ENCODE measurements at places on chromosomes 3 and 15. TPM values are rescaled to one million over a fixed set of nuclear protein-coding genes. Genes with fewer than 3 reads are reported as not detected.

The CDHR4 gene
- not detected for total RNA-seq

The SIDT1 gene
- total RNA-seq = 105 TPM

The SH2D7 gene
- 7.7 TPM for total RNA-seq

The ANKRD34C gene
- not detected for total RNA-seq

The GPR149 gene
- not detected for total RNA-seq

The INKA1 gene
- not detected for total RNA-seq

The P2RY14 gene
- total RNA-seq = 2.3 TPM

DNA sequence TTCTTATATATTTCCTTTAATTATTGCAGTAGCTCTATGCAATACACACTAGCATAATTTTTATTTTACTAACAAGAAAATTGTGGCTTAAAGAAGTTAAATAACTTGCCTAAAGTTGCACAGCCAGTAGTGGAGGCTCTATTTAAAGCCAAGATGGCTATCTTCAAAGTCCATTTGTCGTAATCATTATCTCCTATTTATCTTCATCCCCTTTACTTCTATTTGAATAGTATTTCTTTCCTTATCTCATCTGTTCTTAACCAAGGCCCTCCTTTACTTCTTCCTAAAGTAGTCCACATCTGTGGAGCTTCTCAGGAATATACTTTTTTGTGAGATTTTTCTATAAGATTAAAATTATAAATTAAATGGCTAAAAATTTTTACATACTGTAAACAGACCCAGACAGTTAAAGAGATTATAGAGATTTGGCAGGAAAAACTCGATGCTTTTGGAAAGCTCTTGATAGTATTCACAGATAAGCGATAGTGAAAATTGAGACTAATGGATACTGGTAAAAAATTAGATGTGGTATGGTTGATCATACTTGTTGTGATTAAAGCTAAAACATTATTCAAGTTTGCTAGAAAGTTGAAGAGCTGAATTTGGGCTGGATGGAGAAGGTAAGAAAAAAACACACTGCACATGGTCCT, 129.2 kb downstream of the ZNF609 start:
- no peak for DNase-seq

DNA sequence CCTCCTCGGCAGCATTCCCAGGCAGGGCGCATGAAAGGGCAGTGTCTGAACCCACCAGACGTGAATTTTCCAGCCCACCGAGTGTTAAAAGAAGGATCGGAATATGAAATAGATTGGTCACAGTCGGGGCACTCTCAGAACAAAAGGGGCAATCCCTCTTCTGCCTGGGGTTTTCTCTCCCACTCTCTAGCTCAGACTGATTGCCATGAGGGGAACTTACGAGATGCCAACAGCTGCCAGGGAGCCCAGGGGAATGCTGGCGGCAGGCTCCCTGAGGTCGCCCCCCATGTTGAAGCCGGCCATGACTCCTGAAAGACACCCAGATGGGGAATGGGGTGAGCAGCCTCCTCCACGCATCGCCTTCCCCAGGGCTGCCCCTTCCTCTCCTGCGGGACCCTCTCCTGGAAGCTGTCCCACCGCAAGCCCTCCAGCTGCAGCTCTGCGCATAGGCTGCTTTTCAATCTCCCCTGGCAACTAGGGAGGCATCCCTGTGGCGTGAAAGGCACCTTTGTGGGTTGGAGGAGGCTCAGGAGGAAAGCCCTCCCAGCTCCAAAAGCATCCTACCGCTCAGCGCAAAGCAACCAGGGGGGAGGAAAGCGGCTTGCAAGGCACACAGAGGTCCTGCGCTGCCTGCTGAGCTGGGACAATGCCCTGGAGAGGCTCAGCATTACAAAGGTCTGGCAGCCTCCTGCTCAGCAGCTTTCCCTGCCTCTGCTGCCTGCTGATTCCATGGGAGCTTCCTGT, 64.8 kb upstream of the HEG1 start:
- no peak for DNase-seq

GRCh38 chr15:59295261-59296001, 77.2 kb downstream of the MYO1E start:
- no peak for DNase-seq

DNA sequence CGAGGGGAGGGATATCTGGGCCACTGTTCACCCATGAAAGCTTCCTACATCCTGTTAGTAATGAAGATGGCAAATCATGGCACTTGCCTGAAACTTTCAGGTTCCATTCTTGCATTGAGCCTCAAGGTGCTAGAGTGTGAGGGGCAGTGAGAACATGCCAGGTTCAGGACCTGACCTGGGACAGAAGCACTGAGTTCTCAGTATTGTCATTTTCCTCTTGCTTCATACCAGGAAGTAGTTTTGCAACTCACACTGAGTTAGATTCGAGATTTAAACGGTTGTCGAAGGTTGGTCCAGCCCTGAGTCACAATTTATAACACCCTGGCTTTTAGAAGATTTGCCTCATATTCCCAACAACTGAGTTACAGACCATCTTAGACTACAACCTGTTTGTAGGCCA, 11.8 kb upstream of the MEIS2 start:
- no peak for DNase-seq

DNA sequence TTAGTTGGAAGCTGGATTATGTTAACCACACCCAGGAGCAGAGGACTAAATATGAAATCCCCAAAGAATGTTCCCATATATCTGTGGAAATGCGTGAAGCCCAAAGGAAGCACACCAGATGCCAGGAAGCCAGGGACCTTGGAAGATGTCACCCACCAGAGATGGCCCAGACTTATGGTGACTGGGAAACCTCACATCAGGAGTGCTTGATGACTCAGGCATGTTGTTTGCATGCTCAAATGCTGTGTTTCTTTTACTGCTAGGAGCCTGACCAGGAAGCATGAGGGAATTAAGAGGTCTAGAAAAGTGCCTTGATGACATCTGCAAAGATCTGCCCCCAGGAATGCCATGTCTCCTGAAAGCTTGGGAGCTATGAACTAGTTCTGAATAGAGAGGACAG, 109.0 kb upstream of the SLC2A2 start:
- DNase-seq = no peak

DNA sequence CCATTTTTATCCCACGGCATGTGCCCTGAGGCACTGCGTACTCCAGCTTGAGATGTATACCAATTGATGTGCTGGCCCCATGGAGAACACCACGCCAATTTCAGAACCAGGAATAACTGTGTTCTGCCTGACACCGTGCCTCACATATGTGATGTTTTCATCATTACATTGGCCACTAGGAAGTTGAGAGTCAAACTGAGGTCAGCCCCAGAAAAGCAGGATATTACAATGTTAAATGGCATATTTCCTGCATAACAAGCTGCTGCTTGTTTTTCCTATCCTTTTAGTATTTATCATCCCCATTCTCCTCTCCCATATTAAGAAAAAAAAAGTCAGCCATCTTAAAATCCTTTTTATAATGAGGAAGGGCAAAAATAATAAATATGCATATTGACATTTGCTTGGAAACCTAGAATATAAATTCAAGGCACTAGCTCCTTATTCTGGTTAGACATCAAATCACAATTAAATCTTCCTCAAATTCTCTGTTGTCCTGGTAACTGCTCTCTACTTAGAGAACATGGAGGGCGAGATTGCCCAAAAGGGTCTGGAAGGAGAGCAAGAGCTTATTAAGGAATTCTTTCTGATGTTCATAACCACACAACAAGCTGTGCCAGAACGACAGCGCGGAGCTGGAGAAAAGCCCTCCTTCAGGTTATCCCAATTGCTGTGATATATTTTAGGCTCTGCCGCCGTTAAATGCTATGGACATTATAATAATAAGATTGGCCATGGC, 112.6 kb downstream of the UACA start:
- DNase-seq = no peak

DNA sequence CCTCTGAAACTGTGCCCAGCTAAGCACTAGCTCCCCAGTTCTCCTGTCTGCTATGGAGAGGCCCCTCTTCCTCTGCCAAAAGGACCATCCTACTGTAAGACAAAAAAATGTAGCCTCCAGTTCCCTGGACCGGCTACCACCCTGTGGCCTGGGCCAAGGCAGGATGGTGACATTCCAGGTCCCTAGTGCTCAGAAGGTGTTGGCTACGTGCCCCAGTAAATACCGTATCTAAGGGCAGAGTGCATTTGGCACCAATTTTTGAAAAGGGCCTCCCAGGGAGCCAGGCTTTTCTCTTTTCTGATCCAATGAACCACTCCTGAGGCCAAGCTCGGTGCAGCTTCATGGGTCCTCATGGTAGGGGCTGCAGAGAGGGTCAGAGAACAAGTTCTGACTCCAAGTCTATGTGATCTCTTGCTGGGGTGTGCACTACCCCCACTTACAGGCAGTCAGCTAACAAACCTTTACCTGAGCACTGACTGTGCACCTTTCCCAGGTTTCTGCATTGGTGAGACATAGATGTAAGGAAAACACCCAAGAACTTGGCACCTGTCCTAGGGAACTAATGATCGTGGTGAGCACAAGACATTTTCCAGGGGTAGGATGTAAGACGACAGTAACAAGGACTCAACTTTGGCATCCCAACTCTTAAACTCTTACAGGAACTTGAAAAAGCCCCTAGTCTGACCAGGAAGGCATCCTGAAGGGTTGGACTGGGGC, 32.6 kb downstream of the TLE3 start:
- no peak for DNase-seq

DNA sequence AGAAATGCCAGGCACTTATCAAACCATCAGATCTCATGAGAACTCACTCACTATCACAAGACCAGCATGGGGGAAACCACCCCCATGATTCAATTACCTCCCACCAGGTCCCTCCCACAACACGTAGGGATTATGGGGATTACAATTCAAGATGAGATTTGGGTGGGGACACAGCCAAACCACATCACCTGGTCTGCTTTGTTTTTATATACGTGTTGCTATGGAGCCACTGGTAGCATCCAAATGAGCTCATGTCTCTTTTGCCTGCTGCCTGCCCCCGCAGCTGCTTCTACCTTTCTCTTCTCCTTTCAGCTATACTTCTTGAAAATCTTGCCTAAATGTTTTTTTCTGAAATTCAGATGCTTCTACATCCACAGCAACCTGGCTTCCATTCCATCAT, 26.8 kb upstream of the PCOLCE2 start:
- no peak for DNase-seq

DNA sequence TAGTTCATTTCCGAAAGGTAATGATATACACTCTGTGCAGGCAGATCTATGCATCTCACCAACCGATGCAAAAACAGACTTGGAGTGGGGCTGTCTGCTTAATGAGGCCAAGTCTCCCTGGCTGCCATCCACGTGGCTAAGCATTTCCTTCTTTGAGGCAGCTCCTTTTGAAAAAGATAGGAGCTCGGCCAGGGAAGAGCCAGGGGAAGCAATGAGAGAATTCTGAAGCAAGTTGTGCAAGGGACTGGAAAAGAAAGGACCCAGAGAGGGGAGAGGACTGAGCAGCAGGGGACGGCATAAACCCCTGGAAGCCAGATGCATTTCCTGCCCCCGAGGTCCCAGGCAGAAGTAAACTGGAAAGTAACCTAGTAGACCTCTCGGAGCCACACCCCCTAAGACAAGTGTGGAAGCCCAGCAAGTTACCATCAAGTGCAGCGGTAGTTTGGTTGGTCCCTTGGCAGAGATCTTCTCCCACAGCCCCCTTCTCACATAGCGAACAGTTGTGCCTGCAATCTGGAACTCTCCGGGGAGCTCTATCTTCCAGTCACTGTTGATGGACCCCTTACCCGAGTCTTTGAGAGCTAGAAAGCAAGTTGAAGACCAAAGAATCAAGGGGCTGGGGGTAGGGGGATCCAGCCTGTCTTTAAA, 288.2 kb downstream of the ADAMTS17 start:
- no peak for DNase-seq

- no peak for DNase-seq
These were observed 7.3 kb downstream of the ADAM10 start for GRCh38 chr15:58742022-58742813.

Data from Peyer's patch (tissue), 4 donors.